C1 segment of cervical spinal cord (tissue), 14 donors: ENCODE measurements at places on chromosomes 11 and 22.

DNA sequence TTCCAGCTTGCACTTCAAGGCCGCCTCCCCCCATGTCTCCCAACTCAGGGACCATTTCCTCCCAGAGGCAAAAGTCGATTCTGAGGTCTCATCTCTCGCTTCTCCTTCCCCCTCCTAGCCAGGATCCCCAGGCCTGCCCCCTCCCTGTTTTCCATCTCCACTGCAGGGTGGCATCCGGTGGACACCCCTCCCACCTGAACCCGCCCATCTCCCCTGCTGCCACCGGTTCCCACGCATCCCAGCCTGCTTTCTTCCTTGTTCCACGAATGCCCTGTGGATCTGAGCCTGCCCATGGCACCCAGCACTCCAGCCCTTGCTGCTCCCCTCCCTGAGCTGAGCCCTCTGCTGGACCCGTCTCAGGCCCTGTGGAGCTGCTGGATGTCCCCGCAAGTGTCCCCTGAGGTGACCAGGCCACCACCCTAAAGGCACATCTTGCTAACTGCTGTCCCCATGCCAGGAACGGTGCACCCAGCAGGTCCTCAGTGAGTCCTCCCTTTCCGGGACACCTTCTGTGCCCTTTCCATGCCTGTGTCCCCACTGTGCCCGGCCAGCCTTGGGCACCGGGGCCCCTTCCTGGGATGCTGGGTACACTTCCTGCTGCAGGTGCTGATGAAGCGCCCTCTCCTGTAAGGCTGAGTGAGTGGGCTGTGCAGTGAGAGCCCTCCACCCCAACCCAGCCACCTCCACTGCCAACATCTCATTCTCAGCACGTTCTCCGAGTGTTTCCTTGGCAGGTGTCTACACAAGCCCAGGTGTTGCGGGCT is 936 bp downstream of the IL17REL start:
- no peak for DNase-seq

GRCh38 chr11:113251281-113251680 is 63.1 kb upstream of the TTC12 start:
- no peak for DNase-seq

DNA sequence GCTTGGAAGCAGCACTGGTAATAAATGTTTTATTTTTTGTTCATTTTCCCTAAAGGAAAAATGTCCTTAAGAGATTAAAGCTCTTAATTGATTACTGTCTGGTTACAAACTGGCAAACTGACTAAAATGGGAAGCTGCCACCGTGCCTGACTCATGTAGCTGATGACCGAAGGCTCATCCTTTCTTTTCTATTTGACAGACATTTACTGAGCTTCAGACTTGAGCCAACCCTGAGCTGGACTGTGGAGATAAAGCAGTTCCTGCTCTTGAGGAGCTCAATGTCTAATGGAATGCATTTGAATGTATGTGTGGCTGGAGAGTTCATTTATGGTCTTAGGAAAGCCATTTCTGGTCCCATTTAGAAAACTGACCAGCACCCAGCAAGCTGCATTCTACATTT is 91.3 kb downstream of the RNF169 start:
- no peak for DNase-seq

- DNase-seq, result no peak
Observed at GRCh38 chr11:12702999-12703453, 28.8 kb downstream of the TEAD1 start.

DNA sequence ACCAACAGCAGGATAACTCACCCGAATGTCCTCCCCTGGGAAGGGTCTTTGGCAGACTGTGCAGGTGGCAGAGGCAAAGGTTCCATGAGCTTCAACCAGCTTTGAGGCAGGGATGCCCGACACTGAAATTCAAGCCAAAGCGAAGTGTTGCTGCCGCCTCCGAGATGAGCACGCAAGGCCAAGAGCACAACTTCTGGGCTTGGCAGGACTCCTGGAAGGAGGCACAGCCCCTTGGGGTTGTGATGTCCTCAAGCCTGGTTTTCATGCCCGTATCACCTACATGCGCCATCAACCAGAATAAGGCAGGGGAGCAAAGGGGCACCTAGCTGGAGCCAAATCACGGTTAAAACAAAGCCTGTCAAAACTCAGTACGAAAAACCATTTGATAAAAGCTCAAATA is 5.7 kb downstream of the SIRT3 start:
- DNase-seq, result no peak
